ENCODE measurements at places on chromosomes 1 and 21. TPM values are rescaled to one million over a fixed set of nuclear protein-coding genes. Genes with fewer than 3 reads are reported as not detected.

The PLA2G2F gene
- 0.18 TPM for total RNA-seq

The MYCL gene
- total RNA-seq: 10.7 TPM

The PADI1 gene
- not detected for total RNA-seq

The CDCA8 gene
- 5.4 TPM for total RNA-seq

The PRAMEF7 gene
- not detected for total RNA-seq

The PTPRC gene
- total RNA-seq: 26.6 TPM

The KRTAP13-2 gene
- not detected for total RNA-seq

The EXTL1 gene
- total RNA-seq: 2.1 TPM

The MIXL1 gene
- not detected for total RNA-seq
